ENCODE measurements at places on chromosomes 3 and 15.

- no peak for DNase-seq
Measured at GRCh38 chr3:176579711-176580185, 617.5 kb downstream of the TBL1XR1 start.

DNA sequence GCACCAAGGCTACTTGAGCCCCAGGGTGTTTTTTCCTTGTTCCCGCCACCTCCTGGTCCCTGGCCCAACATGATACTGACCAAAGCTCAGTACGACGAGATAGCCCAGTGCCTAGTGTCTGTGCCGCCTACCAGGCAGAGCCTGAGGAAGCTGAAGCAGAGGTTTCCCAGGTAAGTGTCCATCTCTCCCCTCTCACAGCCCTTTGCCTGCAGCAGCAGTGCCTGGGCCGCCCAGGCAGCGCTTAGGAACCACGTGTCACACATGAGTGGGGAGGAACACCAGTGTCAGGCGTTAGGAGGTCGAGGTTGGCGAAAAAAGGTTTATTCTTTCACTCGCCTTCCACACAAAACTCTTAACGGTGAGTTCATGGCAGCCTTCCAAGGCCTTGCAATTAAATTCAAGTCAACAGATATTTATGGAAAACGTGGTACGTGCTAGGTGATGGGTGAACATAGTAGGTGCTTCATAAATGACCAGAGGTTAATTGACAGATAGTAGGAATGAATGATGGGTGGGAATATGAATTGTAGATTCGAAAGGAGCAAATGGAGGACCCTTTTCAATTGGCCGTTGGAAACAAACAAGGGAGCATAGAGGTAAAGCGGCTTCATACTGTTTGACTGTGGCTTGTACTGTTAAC is 486 bp downstream of the CDIN1 start:
- DNase-seq: no peak

- DNase-seq: no peak
Measured at GRCh38 chr15:54410481-54410880, 432.2 kb downstream of the UNC13C start.

DNA sequence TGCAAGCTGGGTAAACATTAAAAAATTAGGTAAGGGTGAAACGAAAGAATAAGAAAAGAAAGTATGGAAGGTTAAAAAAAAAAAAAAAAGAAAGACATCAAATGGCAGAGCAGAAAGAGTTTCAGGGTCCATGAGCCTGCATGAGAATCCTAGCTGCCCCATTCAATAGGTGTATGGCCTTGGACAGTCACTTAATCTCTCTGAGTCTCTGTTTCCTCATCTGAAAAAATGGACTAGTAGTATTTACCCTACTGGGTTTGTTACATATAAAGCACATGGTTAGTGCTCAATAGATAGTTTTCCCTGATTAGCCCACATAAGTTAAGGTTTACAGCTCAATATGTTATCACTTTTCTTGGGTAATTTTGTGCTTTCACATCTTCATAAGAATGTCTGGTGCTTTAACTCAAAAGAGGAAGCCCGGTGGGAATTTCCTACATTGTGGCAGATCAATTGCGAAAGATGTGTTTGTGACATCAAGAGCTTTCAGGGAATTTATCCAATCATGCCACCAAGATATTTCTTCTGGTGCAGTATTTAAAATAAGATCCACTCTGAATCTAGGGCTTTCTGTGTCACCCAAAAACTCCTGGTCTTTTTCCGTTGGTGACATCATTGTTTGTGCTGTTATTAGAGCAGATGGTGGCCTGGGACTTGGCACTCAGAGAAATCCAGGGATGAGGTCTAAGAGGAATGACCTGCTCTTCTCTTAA is 57.2 kb upstream of the UBE2E1 start:
- DNase-seq: peak; percentile 100

DNA sequence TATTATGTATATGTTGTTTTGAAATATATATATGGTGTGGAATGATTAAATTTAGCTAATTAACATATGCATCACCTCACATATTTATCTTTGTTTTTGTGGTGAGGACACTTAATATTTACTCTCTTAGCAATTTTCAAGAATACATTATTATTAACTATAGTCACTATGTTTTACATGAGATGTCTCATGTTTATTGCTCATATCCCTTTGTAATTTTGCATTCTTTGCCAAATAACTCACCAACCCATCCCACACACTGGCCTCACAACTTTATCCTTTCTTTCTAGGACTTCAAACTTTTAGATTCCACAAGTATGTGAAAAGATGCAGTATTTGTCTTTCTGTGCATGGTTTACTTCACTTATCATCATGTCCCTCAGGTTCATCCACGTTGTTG is 950.2 kb upstream of the CADM2 start:
- no peak for DNase-seq

All from inflammatory macrophage treated with lipopolysaccharide for 4 hours (primary cell).